Activated CD4-positive, alpha-beta T cell treated with anti-CD3 and anti-CD28 coated beads, Interleukin-10, Interleukin-2, amounts not matched to agents 100 ng/mL and 50 ng/mL, durations not matched to agents 16 hours and 8 hours (primary cell): ENCODE measurements at places on chromosomes 6 and 20.

DNA sequence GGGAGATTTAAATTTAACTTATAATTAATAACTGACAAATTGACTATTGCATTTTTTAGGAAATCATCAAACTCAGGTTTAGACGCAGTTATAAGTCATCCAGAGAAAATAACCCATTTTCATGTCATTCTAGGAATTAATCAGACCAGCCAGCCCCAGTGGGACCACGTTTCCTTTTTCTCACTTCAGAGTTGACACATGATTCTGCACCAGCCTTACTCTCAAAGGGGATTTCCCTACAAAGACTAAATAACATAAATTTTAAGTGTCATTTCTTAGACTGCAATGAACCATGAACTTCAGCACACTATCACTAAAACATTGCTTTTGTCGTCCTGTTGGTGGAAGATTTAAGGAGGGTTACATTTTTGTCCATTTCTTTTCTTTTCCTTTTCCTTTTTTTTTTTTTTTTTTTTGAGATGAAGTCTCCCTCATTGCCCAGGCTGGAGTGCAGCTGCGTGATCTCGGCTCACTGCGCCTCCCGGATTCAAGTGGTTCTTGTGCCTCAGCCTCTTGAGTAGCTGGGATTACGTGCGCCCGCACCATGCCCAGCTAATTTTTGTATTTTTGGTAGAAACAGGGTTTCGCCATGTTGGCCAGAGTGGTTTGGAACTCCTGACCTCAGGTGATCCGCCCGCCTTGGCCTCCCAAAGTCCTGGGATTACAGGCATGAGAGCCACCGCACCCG is 3.6 kb downstream of the IPCEF1 start:
- DNase-seq: peak; percentile 89

- DNase-seq: no peak
Observed at GRCh38 chr6:15079288-15079817, 166.5 kb upstream of the JARID2 start.

- DNase-seq: no peak
Observed at GRCh38 chr20:3785240-3786125, 1.1 kb downstream of the CENPB start.

DNA sequence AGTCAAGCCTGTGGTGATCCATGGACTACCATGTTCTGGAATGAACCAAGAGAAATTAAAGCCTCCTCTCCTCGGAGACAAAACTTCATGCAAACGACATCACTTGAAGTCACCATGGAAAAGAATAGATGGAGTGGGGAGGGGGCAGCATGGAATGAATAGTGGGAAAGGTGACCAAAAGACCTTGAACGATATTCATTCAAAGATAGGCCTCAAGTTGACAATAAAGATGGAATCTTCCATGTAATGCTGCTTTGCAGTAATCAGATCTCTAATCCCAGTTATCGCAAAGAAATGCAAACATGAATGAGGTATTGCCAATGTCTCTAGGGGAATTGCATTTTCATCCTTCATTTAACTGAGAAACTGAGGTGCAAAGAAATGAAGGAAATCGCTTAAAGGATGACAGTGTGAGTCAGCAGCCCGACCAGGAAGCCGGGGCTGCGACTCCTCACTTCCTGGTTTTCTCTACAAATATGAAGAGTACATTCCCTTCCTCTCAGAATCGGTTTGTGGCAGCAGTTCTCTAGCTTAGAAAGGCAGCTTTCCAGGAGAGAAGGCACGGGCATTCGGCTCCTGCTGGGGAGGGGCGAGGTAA is 65.6 kb upstream of the RREB1 start:
- no peak for DNase-seq

DNA sequence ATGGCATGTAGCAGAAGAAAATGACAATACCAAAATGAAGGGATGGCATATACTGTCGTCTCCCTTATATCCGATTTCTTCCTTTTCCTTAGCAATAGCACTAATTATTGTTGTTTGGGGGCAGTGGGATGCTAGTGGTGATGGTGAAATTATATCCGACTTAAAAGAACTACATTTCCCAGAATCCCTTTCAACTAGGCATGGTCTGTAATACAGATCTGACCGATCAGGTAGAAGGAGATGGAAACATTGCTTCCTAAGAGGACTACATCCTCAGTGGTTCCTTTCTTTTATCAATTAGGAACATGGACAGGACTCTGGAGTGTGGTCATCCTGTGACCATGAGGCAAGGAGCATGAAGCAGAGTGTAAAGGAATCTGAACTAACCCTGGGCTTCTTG is 532.6 kb downstream of the CBLN4 start:
- no peak for DNase-seq

DNA sequence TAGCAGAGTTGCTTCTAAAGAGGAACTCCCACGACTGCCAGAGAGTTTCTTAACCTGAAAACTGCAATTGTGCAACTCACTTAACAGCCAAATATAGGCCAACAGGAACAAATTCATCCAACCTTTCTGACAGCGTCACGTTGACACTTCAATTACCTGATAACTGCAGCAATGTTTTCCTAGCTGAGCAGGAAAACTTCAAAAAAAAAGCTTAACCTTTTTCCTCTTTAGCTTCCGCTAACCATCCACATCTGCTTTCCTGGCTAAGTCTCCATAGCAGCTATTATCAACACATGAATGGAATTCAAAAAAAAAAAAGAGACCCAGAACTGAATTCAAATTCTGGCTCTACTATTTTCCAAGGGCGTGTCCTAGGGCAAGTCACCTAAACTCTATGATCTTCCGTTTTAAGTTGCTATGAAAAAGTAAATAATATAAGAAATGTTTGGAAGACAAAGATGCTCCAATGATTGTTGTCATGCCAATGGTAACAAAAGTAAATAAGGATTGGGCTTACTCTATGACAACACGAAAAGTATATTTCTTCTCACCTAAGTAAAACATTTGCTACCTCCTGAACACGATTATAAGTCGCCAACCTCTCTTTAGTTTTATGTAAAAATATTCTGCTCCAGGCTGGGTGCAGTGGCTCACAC is 524.6 kb upstream of the JARID2 start:
- no peak for DNase-seq

GRCh38 chr6:44653761-44654218 is 266.3 kb downstream of the CDC5L start:
- no peak for DNase-seq

DNA sequence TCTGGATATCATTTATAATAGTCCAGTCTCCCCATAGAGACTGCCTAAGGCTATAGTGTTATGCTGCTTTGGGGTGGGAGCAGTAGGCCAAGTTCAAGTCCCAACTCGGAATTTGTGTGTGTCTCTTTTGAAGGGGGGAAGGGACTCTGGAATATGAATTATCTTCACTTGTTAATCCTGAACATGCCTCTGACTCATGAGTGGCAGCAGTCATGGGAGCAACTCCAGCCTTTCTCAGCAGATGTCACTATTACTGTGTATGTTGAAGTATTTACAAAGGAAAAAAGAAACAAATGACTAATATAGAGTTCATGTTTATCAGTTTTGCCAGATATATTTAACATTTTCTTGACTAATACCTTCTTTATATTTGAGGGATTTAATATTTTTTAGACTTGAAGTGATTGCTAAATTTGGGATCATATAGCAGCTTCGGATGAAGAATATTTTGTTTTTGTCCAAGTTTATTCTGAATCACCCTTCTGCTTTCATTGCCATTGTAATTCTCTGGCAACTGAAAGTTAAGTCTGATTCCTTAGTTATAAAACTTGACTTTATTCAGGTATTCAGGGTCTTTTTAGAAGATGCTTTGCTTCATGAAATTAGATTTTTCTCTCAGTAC is 23.4 kb downstream of the FAM217A start:
- peak; percentile 22 for DNase-seq

GRCh38 chr6:151784441-151785214 is 22.9 kb upstream of the ESR1 start:
- DNase-seq: no peak

DNA sequence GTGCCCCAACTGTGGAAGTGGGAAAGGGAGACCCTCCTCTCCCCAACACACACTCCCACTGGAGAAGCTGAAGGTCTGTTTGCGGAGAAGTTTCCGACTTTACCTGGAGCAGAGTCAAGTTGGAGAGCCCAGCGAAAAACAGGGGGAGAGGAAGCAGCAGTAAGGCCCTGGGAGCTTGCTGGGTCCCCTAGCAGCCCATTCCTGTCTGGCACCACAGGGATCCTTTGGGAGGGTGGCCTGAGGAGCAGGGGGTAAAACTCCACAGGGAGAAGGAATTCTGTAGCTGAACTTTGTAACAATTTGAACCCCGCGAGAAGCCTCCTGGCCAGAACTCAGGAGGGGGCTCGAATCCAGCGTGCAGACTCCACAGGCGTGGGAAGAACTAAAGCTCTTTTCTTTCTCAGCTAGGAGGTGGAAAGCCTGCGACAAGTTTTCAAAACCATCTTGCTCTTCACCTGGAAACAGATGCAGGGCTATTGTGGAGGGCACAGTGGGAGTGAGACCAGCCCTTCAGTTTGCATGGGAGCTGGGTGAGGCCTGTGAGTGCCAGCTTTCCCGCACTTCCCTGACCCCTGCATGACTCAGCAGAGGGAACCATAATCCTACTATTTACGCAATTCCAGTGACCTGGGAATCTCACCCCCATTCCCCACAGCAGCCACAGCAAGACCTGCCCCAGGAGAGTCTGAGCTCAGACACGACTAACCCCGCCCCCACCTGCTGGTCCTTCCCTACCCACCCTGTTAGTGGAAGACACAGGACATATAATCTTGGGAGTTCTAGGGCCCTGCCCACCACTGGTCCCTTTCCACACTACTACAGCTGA is 25.8 kb downstream of the SERPINB9 start:
- DNase-seq: no peak

DNA sequence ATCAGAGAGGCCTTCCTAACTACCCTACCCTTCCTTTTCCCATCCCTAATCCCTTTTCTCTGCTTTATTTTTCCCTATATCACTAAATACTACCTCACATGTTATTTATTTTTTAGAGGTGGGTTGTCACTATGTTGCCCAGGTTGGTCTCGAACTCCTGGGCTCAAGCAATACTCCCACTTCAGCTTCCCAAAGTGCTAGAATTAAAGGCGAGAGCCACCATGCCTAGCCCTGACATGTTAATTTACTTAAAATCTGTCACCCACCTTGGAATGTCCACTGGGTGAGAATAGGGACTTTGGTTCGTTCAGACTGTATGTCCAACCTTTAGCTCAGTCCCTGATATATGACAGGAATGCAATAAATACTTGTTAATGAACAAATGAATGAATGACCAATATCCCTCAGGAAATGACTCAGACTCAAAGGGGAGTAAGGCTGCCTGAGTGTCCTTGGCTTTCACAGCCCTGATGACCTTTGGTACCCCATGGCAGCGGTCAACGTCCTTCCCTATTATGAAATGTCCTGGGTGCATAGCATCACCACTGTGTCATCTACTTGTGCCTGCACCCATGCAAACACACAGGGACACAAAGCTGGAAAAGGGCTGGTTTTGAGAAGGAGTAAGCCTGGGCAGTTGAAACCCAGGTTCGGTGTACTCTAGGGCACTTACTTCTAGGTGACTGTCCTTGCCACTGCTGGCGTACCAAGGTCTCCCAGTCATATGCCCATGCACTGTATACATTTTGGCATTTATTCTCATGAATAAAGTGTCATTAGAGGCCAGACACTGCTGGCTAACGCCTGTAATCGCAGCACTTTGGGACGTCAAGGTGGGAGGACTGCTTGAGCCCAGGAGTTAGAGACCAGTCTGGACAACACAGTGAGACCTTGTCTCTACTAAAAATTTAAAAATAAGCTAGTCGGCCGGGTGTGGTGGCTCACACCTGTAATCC is 26.5 kb downstream of the BCL2L1 start:
- no peak for DNase-seq

DNA sequence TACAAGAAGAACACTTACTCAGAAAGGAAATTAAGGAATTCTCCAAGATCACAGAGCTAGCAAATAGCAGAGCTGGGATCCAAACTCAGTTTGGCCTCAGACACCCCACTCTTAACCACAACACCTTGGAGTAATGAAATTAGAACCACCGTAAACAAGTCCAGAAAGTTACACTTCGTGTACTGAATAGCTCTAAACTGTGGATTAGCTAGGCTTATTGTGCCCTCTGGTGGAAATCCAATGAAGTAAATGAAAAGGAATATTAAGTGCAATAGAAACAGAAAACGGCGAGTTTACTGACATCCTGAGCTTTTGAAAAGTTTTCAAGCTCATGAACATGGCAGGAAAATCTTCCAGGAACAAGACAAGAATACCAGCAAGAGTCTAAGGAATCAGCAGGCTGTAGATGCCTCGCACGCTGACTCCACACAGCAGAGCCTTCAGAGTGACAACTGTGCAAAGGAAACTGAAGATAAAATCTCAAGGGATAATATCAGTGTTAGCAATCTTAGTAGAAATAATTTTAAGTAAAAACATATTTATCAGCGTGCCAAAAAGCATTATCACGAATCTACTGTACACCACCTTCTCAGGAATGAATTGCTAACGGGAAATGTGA is 34.6 kb downstream of the FBXO5 start:
- peak; percentile 41 for DNase-seq

DNA sequence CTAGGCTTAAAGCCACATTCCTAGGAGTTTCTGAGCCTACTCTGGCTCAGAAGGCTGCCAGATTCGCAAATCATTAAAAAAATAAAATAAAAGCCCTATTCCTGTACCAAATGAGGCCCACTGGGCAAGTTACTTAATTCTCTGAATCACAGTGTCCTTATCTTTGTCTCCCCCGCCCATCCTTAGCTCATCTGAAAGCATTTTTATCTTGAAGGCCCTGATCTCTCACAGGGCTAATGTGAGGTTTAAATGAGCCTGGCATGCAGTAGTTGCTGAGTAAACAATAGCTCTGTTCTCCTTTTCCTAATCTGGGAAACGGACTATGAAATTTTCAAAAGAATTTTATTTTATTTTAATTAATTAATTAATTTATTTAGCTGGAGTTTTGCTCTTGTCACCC is 2.1 kb upstream of the ZBTB12 start:
- DNase-seq: no peak

DNA sequence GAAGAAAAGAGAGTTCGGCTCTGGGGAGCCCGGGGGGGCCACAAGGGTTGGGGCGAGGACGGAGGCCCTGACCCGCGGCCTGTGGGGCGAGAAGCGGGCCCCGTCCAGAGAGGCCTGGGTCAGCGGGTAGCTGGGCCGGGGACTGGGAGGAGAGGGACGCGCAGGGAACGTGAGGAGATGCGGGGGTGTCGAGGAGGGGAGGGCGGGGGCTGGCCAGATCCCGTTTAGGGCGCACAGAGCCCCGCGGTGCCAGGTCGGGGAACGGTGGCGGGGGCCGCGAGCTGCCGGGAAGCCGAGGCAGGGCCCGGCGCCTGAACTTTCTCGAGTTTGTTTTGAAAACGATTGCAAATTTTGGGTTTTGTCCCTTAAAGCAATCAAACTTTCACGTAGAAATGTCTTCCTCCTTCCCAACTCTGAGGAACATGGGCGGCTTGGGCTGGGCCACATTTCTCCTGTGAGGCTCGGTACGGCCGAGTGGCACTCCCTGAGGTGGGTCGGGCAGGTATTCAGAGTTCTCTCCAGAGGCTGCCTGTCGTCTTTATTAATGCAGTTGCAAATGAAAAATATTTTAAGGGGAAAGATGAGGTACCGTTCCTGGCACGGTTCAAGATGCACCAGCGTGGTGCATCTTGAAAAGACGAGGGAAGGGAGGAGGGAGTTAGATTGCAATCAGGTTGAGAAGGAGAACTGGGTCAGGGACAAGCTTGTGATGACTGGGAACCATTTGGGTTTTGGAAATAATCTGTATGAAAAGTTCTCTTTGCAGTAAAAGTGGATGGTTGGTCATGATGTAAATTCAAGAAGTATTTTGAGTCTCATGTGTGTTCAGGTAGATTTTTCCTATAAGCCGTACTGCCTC is 972 bp downstream of the RNF8 start:
- DNase-seq: peak; percentile 18

GRCh38 chr6:36662827-36663256 is 15.7 kb upstream of the CDKN1A start:
- no peak for DNase-seq

GRCh38 chr20:40980106-40980827 is 48.4 kb upstream of the TOP1 start:
- DNase-seq: no peak

- no peak for DNase-seq
Observed at GRCh38 chr6:142294679-142295078, 7.1 kb upstream of the ADGRG6 start.
